Sigmoid colon (tissue), 7 donors: ENCODE measurements at places on chromosomes 3 and 15.
A peak's percentile ranks its signal among the peaks of the same experiment; 100 is the strongest.

- no peaks in the 10 kb centered on the region for H3K36me3 ChIP-seq
- no peak overlapping the region for H3K4me3 ChIP-seq
- no peak for DNase-seq
- no peak overlapping the region for H3K27ac ChIP-seq
These were observed 6.2 kb upstream of the TIPARP start for GRCh38 chr3:156668073-156668763.

GRCh38 chr15:101020451-101020850, 101.3 kb downstream of the LRRK1 start:
- peaks cover 4% of the 10 kb centered on the region for H3K36me3 ChIP-seq
- no peaks in the 10 kb centered on the region for H3K27me3 ChIP-seq
- no peak overlapping the region for H3K27ac ChIP-seq
- no peak overlapping the region for H3K4me3 ChIP-seq
- no peak for DNase-seq

GRCh38 chr15:73908030-73908821, 18.0 kb upstream of the LOXL1 start:
- no peaks in the 10 kb centered on the region for H3K27me3 ChIP-seq
- H3K27ac ChIP-seq = no peak overlapping the region
- no peak overlapping the region for H3K4me3 ChIP-seq
- H3K4me1 ChIP-seq = no peaks in the 10 kb centered on the region
- H3K36me3 ChIP-seq = no peaks in the 10 kb centered on the region
- peak; percentile 87 for DNase-seq

DNA sequence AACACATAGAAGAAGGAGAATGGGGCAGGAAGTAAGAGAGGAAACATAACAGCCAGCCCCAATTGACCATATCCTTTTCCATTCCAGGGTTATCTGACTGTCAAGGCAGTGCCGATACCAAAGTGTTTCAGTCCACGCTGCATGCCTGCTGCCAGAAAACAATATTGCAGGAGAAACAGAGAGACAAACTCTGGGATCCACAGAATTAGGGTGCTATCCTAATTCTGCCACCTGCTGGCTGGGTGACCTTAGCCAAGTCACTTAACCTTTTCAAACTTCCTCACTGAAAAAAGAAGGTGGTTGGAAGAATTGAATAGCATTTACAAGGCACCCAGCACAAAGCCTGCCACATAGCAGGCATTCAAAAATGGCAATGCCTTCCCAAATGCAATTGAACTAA, 32.0 kb downstream of the GLB1 start:
- no peaks in the 10 kb centered on the region for H3K27me3 ChIP-seq
- no peak for DNase-seq
- H3K36me3 ChIP-seq = peaks cover 77% of the 10 kb centered on the region

- no peak for DNase-seq
- H3K27ac ChIP-seq = no peak overlapping the region
- no peak overlapping the region for H3K4me3 ChIP-seq
- H3K4me1 ChIP-seq = no peaks in the 10 kb centered on the region
These were observed 63.6 kb upstream of the NR2E3 start for GRCh38 chr15:71746719-71747118.

GRCh38 chr3:186307594-186308221, 54.3 kb downstream of the DGKG start:
- H3K36me3 ChIP-seq = peaks cover 3% of the 10 kb centered on the region
- no peaks in the 10 kb centered on the region for H3K27me3 ChIP-seq
- H3K4me1 ChIP-seq = no peaks in the 10 kb centered on the region
- H3K27ac ChIP-seq = no peak overlapping the region

DNA sequence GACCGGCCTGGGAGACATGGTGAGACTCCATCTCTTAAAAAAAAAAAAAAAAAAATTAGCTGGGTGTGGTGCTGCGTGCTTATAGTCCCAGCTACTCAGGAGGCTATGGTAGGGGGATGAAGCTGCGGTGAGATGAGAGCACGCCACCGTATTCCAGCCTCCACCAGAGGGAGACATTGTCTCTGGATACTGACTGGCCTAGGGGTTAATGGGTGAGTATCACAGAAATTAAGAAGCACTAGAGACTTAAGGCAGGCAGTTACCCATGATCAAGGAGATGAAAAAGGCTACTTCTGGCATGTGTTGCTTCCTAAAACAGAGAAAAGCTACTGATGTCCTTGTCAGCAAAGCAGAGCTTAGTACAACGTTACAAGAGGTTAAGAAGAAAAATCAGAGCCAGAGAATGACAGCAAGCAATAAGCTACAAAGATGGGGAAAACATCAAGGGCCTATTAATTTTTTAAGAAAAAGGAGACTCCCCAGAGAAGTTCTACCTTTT, 8.6 kb downstream of the TFRC start:
- peaks cover 40% of the 10 kb centered on the region for H3K36me3 ChIP-seq
- H3K4me1 ChIP-seq = no peaks in the 10 kb centered on the region
- no peak overlapping the region for H3K4me3 ChIP-seq
- H3K27me3 ChIP-seq = no peaks in the 10 kb centered on the region
- H3K27ac ChIP-seq = no peak overlapping the region

DNA sequence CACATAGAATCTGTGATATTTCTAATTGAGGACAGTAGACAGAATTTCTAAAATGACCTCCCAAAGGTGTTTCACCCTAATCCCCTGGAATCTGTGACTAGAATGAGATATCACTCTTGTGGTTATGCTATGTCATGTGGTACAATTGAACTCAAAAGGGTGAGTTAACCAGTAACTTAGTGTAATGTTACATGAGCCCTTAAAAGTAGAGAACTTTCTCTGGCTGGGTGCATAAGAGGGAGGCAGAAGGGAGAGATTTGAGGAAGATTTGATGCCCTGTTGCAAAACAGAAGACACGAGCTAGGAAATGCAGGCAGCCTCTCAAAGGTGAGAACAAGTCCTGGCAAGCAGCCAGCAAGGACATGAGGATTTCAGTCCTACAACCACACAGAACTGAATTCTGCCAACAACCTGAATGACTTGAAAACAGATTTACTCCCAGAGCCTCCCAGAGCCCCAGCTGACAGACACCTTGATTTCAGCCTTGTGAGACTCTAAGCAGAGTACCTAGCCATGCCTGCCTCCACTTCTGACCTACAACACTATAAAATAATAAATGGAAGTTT, 160.3 kb downstream of the MTHFS start:
- no peaks in the 10 kb centered on the region for H3K27me3 ChIP-seq
- no peaks in the 10 kb centered on the region for H3K4me1 ChIP-seq
- H3K36me3 ChIP-seq = no peaks in the 10 kb centered on the region
- DNase-seq = no peak
- no peak overlapping the region for H3K27ac ChIP-seq

DNA sequence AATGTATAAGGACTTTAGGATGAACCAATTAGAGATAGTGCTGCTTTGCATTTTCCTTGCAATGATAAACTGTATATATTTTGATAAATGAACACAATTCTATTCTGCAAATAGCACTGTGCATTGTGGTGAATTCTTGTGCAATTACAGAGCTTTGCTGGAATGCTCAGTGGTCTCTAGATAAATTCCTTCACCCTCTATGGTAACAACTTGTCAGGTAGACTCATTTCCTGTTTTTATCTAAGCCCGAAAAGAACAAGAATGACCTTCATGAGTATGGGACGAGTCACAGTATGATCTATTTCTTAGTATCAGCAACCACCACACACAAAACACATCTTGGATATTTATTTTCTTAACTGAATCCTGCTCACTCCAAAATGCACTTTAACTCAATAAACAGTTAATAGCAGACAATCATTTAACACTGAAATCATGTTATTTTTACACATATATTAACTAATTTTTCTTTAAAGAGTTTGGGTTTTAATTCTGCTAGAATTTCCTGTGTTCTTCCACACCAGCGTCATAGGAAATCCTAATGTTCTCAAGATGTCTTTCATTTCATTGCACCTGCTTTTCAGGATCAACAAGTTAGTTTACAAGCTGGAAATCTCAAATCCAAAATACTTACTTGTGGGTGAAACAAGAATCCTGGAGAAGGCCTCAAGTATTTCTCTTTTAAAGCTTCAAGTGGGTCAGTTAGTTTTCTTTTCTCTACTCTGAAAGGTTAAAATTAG, 551.2 kb downstream of the MECOM start:
- no peak overlapping the region for H3K4me3 ChIP-seq
- DNase-seq = no peak
- H3K27ac ChIP-seq = no peak overlapping the region
- no peaks in the 10 kb centered on the region for H3K36me3 ChIP-seq
- H3K4me1 ChIP-seq = no peaks in the 10 kb centered on the region
- H3K27me3 ChIP-seq = no peaks in the 10 kb centered on the region
